ENCODE measurements at places on chromosomes 16 and 17.

DNA sequence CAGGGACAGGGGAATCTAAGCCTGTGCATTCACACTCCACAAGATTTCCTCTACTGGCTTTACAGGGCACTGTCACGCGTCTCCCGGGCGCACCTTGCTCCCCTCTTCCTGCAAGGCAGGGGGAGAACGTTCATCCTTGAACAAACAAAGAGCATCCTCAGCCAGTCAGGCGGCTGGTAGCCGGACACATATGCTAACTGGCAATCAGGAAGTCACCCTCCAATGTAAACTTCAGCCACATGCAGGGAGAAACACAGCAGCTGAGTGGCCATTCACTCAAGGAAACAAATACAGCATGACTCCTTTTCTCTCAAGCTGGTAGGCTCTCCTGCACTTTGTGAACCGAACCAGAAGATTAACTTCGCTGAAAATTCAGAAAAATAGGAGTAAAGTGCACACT, 10.8 kb upstream of the HSBP1 start:
- DNase-seq, result no peak

- DNase-seq, result no peak
Observed at GRCh38 chr17:29205047-29205446, 24.8 kb upstream of the MYO18A start.

DNA sequence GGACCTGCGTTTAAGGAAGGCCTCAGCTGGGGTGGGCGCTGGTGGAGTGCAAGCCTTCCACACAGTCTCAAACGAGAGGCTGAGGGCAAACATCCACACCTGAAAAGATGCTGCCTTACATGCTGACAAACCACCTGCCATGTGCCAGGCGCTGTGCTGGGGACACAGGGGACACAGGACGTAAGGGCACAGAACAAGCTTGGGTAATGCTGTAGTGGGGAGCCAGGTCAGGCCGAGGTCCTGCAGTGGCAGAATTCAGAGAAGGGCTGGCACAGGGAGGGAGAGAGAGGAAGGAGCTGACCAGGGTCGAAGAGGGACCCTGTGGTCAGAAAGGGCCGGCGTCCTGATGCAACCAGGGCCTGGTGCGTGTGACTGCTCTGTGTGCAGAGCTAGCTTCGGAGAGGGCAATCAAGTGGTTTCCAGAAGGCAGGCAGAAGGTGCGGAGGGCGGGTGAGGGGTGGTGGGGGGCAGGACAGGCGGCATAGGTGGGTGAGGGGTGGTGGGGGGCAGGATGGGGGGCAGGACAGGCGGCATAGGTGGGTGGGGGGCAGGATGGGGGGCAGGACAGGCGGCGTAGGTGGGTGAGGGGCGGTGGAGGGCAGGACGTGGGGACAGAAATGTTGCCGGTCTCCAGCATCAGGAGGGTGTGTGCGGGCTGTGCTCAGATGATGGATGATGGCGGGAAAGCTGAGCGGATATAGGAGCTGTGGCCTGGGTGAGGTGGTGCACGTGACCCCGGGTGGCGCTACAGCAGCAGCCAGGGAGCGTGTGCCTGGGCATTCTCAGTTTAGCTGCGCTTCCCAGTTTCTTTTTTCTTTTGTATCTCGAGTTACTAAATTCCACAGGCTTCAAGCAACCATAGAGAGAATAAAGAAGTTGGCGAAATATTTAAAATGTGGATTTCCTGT, 18.8 kb downstream of the TELO2 start:
- no peak for DNase-seq

DNA sequence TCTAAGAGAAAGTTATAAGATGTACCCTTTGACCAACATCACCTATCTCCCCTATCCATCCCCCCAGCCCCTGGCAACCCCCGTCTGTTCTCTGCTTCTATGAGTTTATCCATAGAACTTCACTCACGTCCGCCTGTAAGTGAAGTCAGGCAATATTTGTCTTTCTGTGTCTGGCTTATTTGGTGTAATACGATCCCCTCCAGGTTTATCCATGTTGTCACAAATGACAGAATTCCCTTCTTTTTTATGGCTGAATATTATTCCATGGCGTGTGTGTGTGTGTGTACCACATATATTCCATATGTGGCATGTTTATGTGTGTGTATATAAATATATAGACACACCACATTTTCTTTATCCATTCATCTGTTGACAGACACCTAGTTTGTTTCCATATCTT, 339.7 kb downstream of the CPPED1 start:
- DNase-seq, result no peak

All from HuH-7 (cell line).